ENCODE measurements at places on chromosomes 6 and 20.

GRCh38 chr6:134379599-134379998 lies 61.7 kb upstream of the SGK1 start:
- no peak for DNase-seq

GRCh38 chr6:101513181-101513580 lies 119.7 kb downstream of the GRIK2 start:
- DNase-seq: no peak

GRCh38 chr20:53792946-53793536 lies 199.4 kb upstream of the ZNF217 start:
- peak; percentile 1 for DNase-seq

DNA sequence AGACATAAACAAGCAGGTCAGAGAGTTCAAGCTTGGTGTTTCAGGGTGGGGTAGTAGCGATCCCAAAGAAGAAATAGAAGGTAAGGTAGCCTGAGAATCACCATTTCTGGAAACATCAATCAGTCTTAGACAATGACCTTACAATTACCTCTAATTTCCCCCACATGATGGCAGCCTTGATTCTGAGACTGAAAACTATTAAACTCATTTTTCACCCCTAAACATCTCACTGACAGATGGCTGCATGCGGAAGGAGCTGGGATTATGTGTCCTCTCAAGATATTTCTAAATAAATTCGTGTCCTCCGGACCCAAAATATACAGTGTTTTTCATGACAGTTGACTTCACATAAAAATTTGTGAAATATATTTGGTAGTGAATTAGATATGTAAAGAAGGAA lies 61.0 kb downstream of the KIF6 start:
- DNase-seq: no peak

DNA sequence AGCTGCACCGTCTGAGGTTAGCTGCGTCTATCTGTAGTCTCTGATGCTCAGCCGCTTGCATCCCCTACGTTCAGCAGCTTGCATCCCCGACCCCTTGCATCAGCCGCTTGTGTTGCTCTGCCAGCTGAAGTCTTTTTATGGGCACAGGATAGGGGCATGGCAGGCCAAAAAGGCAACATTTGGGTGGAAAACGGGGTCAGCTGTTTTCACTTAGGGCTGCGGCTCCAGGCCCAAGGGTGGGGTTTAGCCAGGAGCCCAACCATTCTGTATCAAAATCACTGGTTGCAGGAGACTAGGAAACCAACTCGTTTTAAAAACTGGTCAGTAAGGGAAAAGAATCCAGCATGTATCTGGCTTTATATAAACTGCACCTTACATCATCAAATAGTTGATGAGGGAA lies 49.9 kb downstream of the FAM50B start:
- DNase-seq: no peak

DNA sequence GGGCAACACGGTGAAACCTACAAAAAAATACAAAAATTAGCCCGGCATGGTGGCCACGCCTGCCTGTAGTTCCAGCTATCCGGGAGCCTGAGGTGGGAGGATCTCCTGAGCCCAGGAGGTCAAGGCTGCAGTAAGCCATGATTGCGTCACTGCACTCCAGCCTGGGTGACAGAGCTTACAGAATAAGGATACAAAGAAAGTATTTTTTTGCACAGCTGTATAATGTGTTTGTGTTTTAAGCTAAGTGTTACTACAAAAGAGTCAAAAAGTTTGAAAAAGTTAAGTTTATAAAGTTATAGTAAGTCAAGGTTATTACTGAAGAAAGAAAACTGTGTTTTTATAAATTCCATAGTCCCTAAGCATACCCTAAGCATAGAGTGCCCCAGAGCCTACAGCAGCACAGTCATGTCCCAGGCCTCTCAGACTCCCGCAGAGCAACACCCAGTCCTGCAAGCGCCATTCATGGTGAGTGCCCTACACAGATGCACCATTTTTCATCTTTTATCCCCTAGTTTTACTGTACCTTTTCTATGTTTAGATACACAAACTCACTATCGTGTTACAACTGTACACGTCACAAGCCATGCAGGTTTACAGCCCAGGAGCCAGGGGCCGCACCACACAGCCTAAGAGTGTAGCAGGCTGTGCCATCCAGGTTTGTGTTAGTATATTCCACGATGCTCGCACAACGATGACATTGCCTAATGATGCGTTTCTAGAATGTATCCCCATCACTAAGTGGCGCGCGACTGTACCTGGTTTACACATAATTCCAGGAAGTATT lies 22.4 kb downstream of the TAF4 start:
- DNase-seq: no peak

GRCh38 chr6:147712841-147713240 lies 204.4 kb downstream of the SAMD5 start:
- DNase-seq: no peak

GRCh38 chr20:37185686-37186085 lies 6.3 kb upstream of the MROH8 start:
- DNase-seq: no peak

GRCh38 chr20:44592366-44592765 lies 10.0 kb downstream of the PKIG start:
- no peak for DNase-seq

GRCh38 chr6:75094614-75095200 lies 111.1 kb downstream of the COL12A1 start:
- no peak for DNase-seq

DNA sequence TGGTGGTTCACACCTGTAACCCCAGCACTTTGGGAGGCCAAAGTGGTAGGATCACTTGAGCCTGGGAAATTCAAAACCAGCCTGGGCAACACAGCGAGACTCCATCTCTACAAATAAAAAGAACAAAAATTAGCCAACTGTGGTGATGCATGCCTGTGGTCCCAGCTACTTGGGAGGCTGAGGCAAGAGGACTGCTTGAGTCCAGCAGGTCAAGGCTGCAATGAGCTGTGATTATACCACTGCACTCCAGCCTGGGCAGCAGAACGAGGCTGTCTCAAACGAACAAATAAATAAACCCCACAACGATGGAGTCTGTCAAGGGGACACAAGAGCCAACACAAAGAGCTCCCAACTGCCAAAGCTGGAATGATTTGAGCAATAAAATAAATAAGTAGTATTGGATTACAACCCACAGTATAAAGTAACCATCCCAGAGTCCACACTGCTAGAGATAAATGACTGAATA lies 13.5 kb downstream of the ZMYND8 start:
- DNase-seq: no peak

DNA sequence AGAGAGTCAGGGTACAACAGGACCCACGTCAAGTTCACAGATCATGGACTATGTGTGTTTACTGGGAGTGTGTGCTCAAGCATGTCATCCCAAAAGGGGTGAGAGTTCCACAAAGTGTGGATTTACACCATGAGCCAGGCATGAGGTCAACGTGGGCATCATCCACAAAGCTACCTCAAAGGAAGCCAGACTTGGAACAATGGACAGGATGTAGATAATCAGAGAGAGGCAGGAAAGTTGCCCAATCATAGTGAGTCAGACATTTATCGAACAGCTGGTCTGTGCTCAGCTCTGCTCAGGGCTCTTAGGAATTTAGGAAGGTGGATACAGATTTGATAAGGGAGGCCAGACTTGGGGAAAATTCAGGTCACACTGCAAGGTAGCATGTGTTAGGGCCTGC lies 317.2 kb upstream of the CDYL start:
- no peak for DNase-seq

- no peak for DNase-seq
These were observed 491.2 kb upstream of the NOX3 start for GRCh38 chr6:155946860-155947259.

GRCh38 chr6:125346926-125347563 lies 45.3 kb upstream of the HDDC2 start:
- DNase-seq: no peak

DNA sequence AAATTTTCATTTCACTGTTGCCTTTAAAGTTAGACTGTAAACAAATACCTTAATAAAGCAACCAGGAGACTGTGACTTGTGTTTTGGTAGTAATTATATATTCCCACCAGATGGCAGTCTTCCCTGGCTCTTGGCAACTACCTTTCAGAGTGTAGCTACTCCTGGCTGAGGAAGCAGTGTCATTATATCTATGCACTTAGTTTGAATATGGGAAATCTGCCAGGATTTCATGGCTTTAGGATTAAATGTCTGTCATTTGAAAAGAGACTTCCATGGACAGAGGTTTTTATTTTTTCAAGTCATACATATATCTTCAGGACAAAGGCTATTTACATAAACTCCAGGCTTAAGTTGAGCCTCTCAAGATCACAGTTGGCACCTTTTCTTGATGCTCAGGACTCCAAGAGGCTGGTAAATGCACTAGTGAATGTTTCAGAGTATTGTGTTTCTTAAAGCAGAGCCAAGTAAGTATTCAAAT lies 160.1 kb downstream of the C6orf58 start:
- peak; percentile 58 for DNase-seq

- peak; percentile 28 for DNase-seq
These were observed 82.7 kb downstream of the PSMG4 start for GRCh38 chr6:3341467-3341866.

- DNase-seq: no peak
These were observed 497.6 kb downstream of the MEI4 start for GRCh38 chr6:78150425-78150824.

DNA sequence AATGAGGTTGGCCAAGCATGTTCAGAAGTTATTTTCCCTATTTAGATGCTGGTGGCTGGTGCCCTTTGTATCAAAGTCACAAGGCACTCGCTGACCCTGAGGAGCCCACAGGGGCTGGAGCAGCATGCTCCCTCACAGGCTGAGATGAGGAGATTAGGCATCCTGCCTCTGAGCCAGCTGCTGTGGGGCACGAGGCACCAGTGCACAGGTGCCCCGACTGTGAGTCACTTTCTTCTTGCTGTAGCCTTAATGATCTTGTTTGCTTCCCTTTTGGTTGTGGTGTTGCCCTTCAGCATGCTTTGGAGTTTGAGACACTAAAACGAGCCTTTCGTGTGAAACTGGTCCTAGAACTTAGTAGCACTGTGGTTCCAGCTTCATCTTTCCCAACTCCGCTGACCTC lies 4.3 kb downstream of the PSMG4 start:
- DNase-seq: no peak

GRCh38 chr20:4720041-4720976 lies 1.4 kb upstream of the PRND start:
- DNase-seq: peak; percentile 83

DNA sequence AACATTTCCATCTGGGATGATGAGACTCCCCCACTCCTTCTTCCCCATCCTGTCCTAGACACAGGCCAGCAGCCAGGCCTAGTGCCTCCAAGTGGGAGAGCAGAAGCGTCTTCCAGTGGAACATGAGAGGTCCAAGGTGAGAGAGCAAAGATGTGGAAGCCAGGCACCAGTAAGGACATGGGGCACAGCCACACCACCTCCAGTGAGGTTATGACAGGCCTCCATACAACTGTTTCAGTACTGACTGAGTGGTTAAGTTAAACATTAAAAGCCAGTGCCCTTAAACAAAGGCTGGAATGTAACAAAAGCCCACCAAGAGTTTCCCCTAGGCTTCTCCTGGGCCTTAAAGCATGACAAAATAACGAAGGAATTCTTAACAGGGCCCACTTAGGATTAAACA lies 5.3 kb downstream of the ZBTB24 start:
- DNase-seq: no peak

- peak; percentile 60 for DNase-seq
These were observed 58.5 kb upstream of the PRSS16 start for GRCh38 chr6:27188885-27189418.

- no peak for DNase-seq
These were observed 295.4 kb downstream of the ZNF217 start for GRCh38 chr20:53298260-53298659.

DNA sequence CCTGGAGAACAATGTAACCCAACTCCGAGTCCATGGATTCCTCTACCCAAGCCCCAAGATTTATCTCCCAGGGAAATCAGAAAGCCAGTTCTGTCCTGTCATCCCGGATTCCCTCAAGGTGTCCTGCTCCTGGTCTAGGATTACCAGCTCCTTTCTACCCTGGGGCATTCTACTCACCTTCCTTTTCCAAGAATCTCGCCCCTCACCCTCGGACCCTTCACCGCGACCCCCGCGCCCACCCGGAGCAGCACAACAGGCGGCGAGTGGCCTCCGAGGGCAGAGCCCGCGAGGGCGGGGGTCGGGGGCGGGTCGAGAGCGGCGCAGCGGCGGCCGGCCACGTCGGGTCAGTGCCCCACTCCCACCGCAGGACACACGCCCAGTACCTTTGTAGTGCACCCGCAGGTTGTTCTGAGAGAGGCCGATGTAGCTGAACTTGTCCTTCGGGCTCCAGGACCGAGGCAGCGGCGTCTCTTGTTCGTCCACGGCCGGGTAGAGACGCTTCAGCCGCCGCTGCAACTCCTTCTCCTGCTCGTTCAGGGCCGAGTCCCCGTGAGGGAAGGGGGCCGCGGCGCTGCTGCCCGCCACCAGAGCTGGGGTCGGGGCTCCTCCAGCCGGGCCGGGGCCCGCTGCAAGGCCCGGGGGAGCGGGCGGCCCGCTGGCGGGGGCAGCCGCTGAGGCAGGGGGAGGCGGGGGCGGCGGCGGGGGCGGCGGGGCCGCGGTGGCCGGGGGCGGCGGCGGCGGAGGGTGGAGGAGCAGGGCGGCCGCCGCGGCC lies 897 bp downstream of the RANBP9 start:
- DNase-seq: peak; percentile 63

DNA sequence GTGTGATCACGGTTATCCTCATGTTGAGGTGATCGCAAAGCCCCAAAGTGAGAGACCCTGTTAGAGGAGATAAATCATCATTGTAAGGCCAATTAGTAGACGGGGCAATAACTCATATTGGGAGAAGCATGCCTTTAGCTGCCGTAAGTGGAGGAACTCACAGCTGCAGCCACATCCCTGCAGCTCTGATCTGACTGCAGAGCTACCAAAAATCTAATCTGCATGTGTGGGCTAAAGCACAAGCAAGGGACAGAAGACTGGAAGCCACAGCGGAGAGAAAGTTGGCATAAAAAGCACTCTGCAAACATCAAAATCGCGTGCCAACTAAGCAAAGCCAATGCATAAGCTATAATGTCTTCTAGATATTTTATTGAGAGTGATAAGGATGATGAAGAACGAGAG lies 79.8 kb downstream of the TBC1D7 start:
- DNase-seq: no peak

- DNase-seq: no peak
These were observed 91.5 kb upstream of the MLN start for GRCh38 chr6:33895296-33895695.
